ENCODE measurements at places on chromosomes 7 and 10.

DNA sequence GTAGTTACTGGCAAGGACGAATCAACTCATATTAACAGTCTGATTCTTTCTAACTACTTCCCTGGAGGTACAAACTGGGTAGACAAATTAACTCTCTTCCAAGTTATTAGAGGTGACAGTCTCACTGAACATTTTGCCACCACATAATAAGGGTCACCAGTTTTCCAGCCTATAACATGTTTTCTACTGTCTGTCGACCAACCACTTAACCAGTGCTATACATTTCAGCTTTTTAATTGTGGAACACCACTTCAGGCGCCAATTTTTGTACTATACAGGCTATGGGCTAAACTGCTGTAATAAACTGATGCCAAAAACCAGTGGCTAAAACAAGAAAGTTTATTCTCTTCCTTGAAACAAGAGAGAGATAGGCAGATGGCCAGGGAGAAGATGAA, 13.3 kb downstream of the ZNF438 start:
- no peak for DNase-seq

- no peak for DNase-seq
These were observed 5.9 kb upstream of the SGMS1 start for GRCh38 chr10:50629495-50630122.

- no peak for DNase-seq
These were observed 30.6 kb upstream of the GDI2 start for GRCh38 chr10:5843686-5844344.

- DNase-seq, result no peak
These were observed 18.9 kb downstream of the ANLN start for GRCh38 chr7:36408589-36408988.

GRCh38 chr7:100446040-100446439, 9.7 kb upstream of the PPP1R35 start:
- DNase-seq, result no peak

DNA sequence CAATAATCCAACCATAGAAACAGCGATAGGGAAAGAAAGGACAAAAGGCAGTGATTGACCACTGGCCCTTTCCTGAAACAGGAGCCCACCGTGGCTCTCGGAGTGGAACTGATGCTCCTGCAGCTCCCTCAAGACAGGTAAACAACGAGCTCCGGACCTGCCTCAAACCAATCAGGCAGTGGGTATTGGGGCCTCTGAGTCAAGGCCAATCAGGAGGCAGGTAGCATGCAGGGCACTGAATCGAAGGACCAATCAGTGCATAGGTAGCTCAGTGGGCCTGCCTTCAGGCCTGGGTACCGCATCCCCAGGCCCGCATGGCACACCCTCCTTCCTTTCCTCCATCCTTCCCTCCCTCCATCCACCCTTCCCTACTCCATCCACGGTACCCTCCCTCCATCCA, 425.1 kb upstream of the MGMT start:
- DNase-seq, result no peak

DNA sequence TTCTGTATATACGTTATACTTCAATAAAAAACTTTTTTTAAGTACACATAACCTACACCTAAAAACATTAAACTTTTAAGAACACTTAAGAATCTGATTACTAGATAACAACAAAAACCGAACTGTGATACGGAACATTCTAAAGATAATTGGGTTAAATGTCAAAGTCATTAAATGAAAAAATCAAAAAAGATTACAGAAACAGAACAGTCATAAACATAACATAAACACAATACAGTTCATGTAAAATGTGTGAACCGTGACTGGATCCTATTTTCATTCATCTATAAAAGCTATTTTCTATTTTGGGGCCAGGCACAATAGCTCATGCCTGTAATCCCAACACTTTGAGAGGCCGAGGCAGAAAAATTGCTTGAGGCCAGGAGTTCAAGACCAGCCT, 38.6 kb downstream of the ATE1 start:
- DNase-seq, result no peak

DNA sequence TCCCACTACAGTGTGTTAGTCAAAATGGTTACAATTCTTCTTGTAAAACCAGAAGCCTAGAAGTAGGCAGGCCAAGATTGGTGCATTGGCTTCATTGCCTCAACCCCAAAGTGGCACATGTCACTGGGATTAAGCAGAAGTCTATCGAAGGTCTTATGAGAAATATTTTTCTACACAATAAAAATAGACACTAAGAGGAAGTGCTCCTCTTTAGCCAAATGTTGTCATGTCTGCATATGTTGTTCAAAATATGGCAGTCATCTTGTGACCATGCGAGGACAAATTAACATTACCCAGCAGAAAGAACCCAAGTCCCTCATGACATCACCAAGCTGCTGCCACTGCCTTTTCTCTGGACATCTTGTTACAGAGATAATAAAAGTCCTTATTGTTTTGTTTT, 6.3 kb upstream of the NSMCE4A start:
- no peak for DNase-seq

- DNase-seq, result no peak
These were observed 15.2 kb upstream of the KAZALD1 start for GRCh38 chr10:101046332-101047238.

DNA sequence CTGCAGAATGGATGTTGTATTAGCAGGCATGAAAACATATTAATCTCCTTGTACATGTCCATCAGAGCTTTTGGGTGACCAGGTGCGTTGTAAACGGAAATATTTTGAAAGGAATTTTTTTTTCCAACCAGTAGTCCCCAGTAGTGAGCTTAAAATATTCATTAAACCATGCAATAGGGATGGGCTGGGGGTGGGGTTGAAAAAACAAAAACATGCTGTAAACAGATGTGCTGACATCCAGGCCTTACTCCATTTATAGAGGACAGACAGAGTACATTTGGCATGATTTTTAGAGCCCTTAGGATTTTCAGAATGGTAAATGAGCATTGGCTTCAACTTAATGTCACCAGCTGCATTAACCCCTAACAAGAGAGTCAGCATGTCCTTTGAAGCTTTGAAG, 50.2 kb downstream of the PTPN12 start:
- DNase-seq, result peak; percentile 64

- no peak for DNase-seq
These were observed 186.8 kb downstream of the CELF2 start for GRCh38 chr10:11204351-11204942.

GRCh38 chr7:132815696-132816311, 239.5 kb upstream of the PLXNA4 start:
- no peak for DNase-seq
